Upper lobe of left lung (tissue), 6 donors: ENCODE measurements at places on chromosomes 4 and X. TPM values are rescaled to one million over a fixed set of nuclear protein-coding genes. Genes with fewer than 3 reads are reported as not detected.

DNA sequence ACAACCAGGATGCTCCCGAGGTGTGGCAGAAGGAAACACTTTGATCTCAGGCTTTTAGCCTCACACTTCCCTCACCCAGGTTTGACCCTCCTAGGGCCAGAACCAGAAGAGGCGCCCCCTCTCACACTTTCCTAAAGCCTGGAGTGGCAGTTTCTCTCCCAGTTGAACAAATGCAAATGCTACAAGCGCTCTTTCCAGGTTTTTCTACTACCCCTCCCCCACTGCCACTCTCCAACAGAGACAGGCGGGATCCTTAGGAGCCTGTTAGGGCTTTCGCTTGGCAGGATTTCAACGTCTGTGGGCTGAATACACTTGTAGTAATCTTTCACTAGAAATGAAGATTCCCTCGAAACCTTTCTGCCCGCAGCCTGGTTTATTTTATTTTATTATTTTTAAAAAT is 2.4 kb downstream of the TSC22D3 start:
- H3K27me3 ChIP-seq, result peaks cover 4% of the 10 kb centered on the region
- H3K36me3 ChIP-seq, result no peaks in the 10 kb centered on the region
- peak overlapping the region; percentile 64 for H3K4me3 ChIP-seq
- no peak overlapping the region for H3K27ac ChIP-seq
- DNase-seq, result no peak
- no peaks in the 10 kb centered on the region for H3K4me1 ChIP-seq

GRCh38 chr4:16353165-16353564 is 126.9 kb upstream of the TAPT1 start:
- H3K36me3 ChIP-seq, result no peaks in the 10 kb centered on the region
- no peak for DNase-seq
- no peaks in the 10 kb centered on the region for H3K27me3 ChIP-seq
- no peaks in the 10 kb centered on the region for H3K4me1 ChIP-seq
- no peak overlapping the region for H3K27ac ChIP-seq

DNA sequence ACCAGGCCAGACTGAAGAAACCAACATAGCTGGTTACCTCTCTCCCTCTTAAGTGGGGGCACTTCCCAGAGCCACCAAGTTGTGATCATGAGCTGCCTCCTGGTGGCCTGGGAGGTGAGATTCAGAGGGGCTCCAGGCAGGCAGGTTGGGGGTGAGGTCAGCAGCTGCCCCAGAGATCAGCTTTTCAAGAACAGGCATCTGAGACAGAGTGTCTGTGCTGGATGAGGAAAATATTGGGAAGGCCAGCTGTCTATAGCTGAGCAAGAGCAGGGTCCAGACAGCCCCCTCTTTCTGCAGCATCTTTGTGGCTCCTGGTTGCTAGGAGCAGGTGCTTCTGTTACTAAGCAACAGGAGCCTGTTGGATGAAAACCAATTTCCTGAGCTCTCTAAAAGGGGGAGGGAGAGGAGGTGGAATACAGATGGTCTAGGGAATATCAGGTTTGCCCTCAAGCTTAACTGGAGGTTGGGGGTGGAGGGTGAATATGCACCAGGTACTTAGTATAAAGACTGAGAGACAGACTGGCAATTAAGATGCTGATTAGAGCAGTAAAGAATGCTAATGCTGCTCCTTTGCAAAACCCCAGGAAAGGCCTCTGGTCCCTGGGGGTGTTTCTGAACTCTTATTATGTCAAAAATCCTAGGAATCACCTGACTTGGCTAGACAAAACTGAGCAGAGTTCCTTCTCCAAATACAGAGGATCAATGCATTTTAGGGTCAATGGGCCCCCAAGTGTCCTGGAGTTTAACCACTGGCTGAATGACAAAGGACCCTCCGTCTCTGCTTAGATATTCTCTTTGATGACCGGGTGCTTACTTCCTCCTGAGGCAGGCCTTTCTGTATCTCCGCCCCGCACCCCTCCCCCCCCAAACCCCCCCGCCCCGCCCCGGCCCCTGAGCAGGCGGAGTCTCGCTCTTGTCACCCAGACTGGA is 21.4 kb downstream of the ZCCHC13 start:
- no peak overlapping the region for H3K27ac ChIP-seq
- no peaks in the 10 kb centered on the region for H3K4me1 ChIP-seq
- no peaks in the 10 kb centered on the region for H3K36me3 ChIP-seq
- H3K27me3 ChIP-seq, result no peaks in the 10 kb centered on the region
- DNase-seq, result no peak

Gene BMP2K
- 49.3 TPM for total RNA-seq

Gene NAA15
- total RNA-seq, result 37.7 TPM

- H3K4me1 ChIP-seq, result no peaks in the 10 kb centered on the region
- H3K36me3 ChIP-seq, result no peaks in the 10 kb centered on the region
- H3K27me3 ChIP-seq, result no peaks in the 10 kb centered on the region
- DNase-seq, result no peak
These were observed 226.7 kb upstream of the PRKX start for GRCh38 chrX:3940000-3940610.

GRCh38 chr4:88163336-88163735 is 4.9 kb upstream of the ABCG2 start:
- DNase-seq, result no peak
- H3K4me3 ChIP-seq, result no peak overlapping the region
- H3K27me3 ChIP-seq, result no peaks in the 10 kb centered on the region
- peaks cover 6% of the 10 kb centered on the region for H3K4me1 ChIP-seq
- no peaks in the 10 kb centered on the region for H3K36me3 ChIP-seq
- no peak overlapping the region for H3K27ac ChIP-seq

DNA sequence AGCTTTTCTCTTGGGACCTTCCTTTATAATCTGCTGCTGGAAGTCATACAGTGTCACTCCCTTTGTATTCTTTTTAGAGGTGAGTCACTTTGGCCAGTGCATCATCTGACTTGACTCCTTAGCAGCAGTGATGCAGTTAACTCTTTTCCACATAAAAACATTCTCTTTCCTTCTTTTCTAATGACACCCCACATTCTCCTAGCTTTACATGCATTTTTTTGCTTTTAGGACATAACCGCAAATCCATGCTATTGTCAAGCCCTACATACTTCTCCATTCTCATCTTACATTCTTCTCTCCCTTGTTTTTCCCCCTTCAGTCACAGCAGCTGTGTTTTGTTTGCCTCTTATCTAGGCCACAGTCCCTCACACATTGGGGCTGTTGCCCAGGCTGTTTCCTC is 55.1 kb downstream of the ZNF330 start:
- H3K27ac ChIP-seq, result no peak overlapping the region
- no peak overlapping the region for H3K4me3 ChIP-seq
- DNase-seq, result no peak
- H3K36me3 ChIP-seq, result no peaks in the 10 kb centered on the region
- H3K4me1 ChIP-seq, result no peaks in the 10 kb centered on the region

DNA sequence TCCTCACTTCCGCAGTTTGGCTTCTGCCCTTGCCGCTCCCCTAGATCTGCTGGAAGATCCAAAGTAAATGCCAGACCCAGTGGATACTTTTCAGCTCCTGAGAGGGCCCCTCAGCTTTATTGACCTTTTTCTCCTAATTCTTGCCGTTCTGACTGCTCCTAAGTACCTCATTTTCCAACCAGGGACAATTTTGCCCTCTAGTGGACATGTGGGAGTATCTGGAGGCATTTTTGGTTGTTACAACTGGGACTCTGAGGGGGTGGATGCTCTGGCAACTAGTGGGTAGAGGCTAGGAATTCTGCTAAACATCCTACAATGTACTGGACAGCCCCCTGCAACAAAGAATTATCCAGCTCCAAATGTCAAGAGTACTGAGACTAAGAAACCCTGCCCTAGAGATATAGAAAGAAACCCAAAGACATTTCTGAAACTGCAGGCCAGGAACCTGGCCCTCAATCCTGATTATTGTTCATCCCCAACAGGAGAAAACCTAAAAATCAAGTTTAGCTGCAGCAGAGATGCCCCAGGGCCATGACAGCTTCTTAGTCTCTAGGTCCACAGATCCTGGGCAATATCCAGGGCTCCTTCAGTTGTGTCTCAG is 3.4 kb downstream of the TEX13B start:
- H3K4me3 ChIP-seq, result no peak overlapping the region
- no peaks in the 10 kb centered on the region for H3K4me1 ChIP-seq
- no peak overlapping the region for H3K27ac ChIP-seq
- no peaks in the 10 kb centered on the region for H3K27me3 ChIP-seq
- no peak for DNase-seq
- no peaks in the 10 kb centered on the region for H3K36me3 ChIP-seq

GRCh38 chr4:72582853-72583252 is 13.8 kb upstream of the ADAMTS3 start:
- no peak for DNase-seq
- H3K4me3 ChIP-seq, result no peak overlapping the region
- H3K36me3 ChIP-seq, result no peaks in the 10 kb centered on the region
- no peaks in the 10 kb centered on the region for H3K4me1 ChIP-seq
- no peak overlapping the region for H3K27ac ChIP-seq

Gene SYTL4
- total RNA-seq, result 21.3 TPM
